CD4-positive, alpha-beta T cell treated with Interleukin-17A for 1 hour (primary cell): ENCODE measurements at places on chromosomes 2 and 18.

DNA sequence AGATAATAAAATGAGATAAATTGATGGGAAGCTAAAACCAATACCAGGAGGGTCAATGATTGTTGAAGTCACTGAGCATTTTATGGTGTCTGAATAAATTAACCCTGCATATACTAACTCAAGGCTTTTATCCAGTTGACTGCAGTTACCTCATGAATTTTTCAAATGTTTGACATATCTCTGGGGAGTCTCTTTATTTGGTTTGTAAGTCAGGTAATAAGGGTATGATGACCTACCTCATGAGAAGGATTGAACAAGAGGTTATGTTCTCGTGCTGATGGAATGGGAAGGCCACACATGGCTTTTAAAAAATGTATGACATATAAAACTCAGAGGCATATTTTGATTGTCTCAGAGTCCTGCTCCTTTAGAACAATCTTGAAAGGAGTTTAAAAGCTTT lies 237.6 kb downstream of the THSD7B start:
- no peak for DNase-seq

DNA sequence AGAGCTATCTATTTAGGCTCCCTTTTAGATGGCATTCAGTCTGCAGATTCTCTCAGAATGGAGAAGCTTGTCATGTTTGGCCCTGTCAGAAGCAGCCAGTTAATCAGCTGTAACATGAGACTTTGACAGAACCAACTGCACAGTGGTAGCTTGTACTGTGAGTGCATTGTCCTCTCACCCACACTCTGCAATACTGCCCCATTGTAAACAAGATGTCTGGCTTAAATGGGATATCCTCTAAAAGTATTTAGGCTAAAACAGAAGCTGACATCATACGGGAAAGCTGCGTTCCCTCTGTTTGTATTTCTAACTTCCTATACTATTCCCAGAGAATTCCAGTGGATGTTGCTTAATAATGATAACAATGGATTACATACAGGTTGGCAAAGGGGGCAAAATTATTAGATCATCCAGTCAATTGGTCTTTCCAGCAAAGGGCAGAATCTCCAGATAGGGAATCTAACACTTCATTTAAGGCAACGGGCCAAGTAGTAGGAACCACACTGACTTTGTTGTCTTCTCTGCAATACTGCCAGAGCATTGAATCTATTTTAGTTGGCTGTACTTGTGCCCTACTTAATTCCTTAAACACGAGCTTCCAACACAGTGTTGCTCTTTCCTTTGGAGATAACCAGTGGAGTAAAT lies 15.4 kb upstream of the STAT4 start:
- no peak for DNase-seq

- no peak for DNase-seq
Measured at GRCh38 chr2:10136101-10136934, 13.8 kb downstream of the RRM2 start.

DNA sequence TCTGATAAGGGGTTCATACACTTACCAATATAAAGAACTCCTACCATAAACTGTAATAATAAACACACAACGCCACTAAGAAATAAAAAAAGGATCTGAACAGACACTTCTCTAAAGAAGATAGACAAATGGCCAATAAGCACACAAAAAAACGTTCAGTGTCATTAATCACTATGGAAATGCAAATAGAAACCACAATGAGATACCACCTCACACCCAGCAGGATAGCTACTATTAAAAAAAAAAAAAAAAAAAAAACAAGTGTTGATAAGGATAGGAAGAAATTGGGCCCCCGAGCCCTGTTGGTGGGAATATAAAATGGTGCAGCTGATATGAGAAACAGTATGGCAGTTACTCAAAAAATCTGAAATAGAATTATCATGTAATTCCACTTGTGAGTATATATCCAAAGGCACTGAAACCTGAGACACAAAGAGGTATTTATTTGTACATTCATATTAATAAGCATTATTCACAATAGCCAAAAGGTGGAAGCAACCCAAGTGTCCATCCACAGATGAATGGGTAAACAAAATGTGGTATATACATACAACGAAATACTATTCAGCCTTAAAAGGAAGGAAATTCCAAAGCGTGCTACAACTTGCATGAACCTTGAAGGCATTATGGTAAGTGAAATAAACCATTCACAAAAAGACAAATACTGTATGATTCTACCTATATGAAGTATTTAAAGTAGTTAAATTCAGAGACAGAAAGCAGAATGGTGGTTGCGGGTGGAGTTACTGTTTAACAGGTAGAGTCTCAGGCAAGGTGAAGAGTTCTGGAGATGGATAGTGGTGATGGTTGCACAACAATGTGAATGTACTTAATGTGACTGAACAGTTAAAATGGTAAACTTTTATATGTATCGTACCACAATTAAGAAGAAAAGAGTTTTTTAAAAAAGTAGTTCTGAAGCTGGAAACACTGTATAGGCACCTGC lies 17.9 kb downstream of the REV1 start:
- DNase-seq, result no peak

DNA sequence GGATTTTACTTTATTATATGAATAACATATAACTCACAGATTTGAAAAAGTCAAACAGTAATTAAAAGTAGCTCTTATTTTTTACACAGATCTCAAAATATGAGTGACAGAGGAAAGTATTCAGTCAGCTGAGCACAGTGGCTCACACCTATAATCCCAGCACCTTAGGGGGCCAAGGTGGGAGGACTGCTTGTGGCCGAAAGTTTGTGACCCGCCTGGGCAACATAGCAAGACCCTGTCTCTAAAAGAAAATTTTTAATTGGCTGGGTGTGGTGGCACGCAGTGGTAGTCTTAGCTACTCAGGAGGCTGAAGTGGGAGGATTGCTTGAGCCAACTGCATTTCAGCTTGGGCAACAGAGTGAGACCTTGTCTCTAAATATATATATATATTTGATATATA lies 19.2 kb upstream of the UGP2 start:
- no peak for DNase-seq

- no peak for DNase-seq
Measured at GRCh38 chr2:60353406-60353800, 200.1 kb downstream of the BCL11A start.

DNA sequence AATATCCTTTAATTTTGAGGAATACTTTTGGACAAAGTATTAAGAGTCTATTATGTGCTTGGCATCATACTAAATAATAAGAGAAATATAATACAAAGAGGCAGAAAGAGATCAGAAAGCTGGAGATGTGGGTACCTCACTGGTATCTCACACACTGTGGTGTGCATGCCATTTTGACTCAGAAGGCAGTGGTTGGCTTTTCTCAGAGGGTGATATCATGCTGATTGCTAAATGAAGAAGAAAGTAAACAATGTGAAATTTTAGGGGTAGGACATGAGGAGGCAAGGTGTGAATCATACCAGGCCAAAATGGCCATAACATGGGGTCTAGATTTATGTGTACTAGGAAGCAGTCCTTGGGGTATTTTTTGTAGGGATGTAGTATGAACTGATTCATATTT lies 16.6 kb upstream of the SPOPL start:
- no peak for DNase-seq

- peak; percentile 95 for DNase-seq
Measured at GRCh38 chr2:27890924-27891672, 569 bp downstream of the BABAM2 start.

GRCh38 chr2:158009399-158009798 lies 92.3 kb upstream of the UPP2 start:
- no peak for DNase-seq

- no peak for DNase-seq
Measured at GRCh38 chr2:71006323-71006722, 11.7 kb upstream of the TEX261 start.

- no peak for DNase-seq
Measured at GRCh38 chr2:151334082-151334815, 23.1 kb upstream of the TNFAIP6 start.

GRCh38 chr2:95041824-95042442 lies 16.4 kb downstream of the MAL start:
- DNase-seq, result no peak

DNA sequence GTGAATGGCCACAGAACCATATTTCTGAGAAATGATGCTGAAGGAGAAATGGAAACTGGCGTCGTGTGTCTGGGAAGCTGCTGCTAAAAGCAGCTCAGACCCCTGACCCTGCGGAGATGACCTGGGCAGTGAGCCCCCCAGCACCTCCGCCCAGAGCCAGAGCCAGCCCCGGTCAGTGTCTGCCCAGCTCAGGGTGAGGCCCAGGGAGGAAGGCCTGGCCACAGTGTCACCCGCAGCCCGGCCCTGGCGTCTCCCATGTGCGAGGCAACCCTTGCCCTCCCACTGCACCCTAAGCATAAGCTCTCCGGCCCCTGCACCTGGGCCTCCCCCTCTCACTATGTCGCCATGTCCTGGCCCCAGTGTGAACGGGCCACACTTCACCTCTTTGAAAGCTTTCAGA lies 502.8 kb downstream of the EIPR1 start:
- DNase-seq, result no peak

- no peak for DNase-seq
Measured at GRCh38 chr2:120037995-120038541, 25.2 kb downstream of the EPB41L5 start.

GRCh38 chr2:218748741-218749441 lies 33.1 kb upstream of the CYP27A1 start:
- DNase-seq, result no peak

- no peak for DNase-seq
Measured at GRCh38 chr2:127598711-127599110, 47.2 kb upstream of the GPR17 start.

DNA sequence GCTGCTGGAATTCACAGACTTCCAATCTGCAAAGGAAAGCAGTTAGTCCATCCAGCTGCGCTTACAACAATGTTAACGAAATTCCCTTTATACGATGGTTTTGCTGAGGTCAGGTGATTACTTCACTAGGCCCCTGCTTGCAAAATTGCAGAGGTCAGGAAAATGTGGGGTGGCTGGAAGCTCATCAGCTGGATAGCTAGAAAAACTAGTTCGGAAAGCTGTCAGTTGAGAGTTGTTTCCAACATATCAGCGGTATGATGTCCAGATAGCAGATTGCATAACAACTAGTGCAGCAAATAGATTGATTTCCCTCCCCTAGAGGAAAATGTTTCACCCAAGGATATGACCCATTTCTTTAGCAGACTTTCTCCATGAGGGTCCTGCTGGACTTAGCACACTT lies 2021.1 kb upstream of the CELF4 start:
- no peak for DNase-seq

GRCh38 chr2:147500229-147500628 lies 344.6 kb upstream of the ACVR2A start:
- peak; percentile 36 for DNase-seq

GRCh38 chr2:72993147-72993932 lies 76.0 kb downstream of the EMX1 start:
- DNase-seq, result peak; percentile 62

GRCh38 chr2:242065426-242065825 lies 195.9 kb downstream of the RTP5 start:
- no peak for DNase-seq

- DNase-seq, result no peak
Measured at GRCh38 chr2:158730621-158731140, 64.4 kb upstream of the DAPL1 start.

DNA sequence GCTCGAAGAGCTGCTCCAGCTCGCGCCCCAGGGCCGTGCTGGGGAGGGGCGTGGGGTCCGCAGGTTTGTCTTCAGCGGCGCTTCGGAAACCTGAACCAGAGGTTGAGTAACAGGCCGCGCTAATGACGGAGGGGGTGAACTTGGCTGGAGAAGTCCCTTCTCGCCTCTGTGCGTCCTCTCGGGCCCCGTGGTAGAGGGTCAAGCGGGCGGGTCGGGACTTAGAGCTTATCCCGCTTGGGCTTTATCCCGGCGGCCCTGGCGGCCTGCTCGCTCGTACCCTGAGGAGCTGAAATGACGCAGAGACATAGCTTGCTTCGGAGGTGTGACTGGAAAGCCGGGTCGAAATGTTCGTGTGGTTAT lies 479 bp downstream of the RNMT start:
- DNase-seq, result peak; percentile 38

DNA sequence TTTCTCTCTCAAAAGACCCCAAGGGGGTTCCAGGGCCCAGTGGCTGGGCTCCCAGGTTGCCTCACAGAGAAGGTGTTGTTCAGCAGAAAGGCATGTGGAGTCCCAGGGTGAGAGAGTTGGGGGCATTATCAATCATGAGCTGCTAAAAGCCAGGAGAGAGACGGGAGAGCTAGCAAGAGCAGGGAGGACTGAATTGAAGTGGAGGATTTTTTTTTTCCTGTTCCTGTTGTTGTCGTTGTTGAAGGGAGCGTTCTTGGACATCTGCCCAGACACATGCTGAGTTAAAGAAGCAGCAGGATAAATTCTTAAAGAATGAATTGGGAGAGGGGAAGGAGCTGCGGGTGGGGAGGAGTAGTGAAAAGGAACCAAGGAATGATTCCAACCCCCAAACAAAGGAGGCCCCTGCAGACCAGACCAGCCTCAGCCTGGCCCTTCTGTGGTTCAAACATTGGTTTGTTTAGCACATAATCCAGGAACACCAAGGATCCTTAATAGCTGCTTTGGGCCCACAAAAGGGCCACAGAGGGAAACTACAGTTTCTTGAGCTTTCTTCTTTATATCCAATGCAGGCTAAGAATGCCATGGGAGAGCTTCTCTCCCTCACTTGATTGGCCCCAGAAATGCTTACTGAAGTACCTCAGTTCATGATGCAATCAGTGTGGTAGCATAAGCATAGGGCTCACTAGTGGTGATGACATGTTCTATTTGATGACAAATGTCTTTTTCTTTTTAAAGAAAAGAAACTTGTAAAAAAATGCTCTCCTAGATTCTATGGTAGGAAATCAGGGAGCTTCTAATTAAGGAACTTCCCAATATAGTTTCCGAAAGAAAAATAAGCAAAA lies 146.0 kb downstream of the SETBP1 start:
- DNase-seq, result no peak

DNA sequence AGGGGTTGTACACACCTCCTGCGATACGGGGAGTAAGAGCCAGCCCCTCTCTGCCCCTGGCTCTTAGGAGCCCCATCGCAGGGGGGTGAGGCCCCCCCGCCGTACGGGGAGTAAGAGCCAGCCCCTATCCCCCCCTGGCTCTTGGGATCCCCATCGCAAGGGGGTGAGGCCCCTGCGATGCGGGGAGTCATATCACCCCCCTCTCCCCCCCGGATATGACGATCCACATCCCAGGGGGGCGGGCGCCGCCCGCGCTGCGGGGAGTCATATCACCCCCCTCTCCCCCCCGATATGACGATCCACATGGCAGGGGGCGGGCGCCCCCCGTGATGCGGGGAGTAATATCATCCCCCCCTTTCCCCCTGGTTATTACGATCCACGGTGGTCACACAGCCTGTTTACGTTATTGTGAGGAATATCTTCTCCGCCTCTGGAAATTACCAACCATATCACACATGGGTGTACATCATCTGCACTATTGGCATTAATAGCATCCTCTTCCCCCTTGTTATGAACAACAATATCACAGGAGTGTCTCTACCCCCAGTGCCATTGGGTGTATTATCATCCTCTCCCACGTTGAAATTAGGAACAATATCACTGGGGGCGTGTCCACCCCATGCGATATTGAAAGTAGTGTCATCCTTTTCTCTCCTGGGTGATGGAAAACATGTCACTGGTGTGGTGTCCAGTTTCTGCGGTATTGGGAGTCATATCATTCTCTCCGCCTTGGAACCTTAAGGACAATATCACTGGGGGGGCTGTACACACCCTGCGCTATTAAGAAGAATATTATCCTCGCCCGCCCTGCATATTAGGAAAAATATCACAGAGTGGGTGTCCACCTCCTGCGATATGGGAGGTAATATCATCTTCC lies 24.7 kb upstream of the NAGK start:
- DNase-seq, result no peak

- no peak for DNase-seq
Measured at GRCh38 chr18:34659579-34660517, 50.2 kb upstream of the DTNA start.
